ENCODE measurements at places on chromosomes 5 and 9.

- DNase-seq: no peak
Measured at GRCh38 chr5:53029608-53030007, 40.5 kb downstream of the ITGA2 start.

GRCh38 chr9:121895818-121896544 lies 197.1 kb downstream of the TTLL11 start:
- no peak for DNase-seq

DNA sequence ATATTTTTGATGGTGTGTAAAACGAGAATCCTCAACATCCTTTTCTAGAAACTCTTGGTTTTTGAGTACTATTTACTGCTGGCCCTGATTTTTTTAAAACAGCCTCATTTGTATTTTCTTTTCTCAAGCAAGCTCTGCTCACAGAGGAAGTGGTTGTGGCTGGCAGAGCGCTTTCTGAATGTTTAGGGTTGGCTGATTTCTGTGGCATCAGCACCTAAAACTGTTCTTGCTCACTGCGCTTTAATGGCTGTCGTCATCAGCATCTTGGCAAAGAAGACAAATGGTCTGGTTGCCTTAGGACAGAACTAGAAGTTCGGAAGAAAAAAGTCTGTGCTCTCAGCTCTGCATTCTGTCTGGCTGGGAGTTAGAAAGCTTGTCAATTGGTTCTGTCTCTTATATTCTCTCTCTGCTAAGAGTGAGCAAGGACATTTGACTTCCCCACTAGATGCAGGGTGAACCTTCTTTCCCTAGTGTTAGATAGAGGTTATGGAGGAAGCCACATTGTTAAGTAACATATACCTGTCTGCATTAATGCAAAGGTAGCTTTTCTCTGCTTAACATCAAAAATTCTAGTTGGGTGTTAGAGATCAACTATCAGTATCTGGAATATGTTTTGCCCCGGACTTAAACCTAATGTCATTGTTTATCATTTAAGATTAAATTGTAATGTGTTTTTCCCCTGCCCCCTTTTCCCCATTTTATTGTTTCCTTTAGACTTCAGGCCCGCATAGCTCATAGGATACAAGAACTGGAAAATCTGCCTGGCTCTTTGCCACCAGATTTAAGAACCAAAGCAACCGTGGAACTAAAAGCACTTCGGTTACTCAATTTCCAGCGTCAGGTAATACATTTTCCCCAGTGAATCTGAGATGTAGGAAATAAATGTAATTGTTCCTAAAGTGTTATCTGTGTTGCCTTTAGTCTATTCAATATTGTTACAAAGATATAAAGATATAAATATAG lies 39.0 kb downstream of the SMARCA2 start:
- peak; percentile 30 for DNase-seq

DNA sequence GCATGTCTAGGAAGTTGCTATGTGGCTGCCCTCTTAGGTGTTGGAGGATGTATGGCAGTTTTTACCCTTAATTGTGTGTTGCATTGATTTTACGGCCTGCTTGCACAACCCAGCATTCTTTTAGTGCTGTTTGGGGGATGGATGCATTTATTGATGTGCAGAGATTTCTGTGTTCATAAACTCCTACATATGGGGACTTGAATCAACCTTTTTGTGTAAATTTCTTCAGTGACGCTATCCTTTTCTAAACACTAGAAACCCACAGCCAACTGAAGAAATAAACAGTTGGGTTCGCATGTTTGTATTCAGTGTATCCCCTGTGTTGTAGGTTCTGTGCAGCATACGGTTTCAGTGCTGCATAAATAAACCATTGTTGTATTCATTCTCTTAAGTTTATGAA lies 263.7 kb downstream of the RASEF start:
- DNase-seq: no peak

- no peak for DNase-seq
Measured at GRCh38 chr5:112552216-112552615, 133.1 kb upstream of the EPB41L4A start.

DNA sequence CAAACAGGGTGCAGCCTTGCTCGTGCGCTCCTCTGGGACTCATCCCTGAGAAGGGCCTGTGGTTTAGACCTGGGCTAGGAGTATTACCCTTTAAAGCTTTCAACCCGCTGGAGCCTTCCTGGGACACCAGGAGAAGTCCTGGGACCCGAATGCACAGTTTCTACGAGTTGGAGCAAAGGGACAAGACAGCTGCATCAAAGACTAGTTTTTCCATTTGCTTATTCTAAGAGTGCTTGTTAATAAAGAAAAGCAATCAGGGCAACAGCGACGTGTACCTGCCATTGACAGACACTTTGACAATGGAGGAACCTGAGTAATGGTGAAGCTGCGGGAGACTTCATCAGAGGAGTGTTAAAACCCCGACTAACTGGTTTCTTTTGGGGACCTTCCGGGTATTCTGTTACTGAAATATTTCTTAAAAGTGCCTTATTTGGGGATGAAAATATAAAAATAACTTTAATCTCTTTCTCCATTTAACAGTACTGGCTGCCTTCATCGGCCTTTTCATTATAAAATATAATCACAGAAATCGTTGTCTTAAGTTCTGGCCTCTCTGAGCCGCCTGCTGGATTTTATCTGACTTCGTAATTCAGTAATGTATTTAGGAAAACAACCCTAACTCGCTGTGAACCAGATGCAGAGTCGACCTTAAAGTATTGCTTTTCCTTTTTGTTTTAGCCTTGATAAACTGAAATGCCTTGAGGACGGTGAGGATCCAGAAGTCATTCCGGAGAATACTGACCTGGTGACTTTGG lies 732 bp downstream of the SNAPC3 start:
- no peak for DNase-seq

GRCh38 chr9:124652615-124653393 lies 118.3 kb downstream of the NR6A1 start:
- no peak for DNase-seq

DNA sequence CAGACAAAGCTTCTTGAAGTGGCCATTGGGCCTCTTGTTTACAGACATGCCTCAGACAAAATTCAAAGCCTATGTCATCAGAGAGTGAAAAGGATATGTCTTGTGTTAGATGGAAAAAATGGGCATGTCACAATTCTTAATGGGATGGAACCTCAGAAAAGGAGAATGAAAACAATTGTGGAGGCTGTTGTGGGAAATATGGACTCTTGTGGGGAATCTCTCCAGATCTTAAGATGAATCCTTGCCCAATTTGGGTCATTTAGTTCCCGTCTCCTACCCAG lies 19.5 kb downstream of the SLC22A5 start:
- DNase-seq: no peak

DNA sequence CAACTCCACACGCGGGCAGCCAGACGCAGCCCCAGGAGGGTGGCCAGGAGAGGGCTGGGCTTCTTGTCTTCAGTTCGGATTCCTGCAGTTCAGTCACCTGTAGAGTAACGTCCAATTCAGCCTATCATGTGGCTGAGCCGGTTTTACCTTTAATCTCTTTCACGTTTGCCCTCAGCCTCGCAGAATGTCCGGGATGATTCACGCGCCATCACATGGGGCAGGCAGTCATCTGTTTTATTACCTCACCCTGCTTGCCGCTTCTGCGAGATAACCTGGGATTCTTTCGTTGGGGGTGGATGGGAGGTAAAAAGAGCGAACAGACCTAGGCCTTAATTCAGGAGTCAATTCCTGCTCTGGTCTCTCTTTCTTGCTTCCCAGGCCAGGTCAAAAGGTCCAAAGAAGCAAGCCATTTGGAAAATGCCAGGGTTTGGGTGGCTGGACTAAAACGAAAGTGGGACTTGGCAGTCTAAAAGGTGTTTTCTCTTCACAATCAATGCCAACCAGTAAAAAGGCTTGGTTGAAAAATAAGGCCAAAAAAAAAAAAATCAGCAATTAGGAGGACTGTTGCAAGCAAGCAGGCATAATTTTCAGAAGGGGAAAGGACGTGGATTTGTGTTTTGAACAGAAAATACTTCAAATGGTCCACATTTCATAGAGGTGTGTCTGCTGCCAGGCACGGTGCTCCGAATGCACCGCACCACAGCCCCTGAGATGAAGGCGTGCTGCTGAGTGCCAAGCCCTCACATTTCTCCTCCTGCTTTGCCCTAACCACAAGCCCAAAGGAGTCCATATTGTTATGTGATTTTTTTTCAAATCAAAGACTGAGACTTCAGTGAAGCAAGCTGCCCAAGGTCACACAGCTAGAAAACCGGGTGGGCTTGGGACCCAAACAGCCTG lies 2.8 kb upstream of the WWC1 start:
- DNase-seq: no peak

- no peak for DNase-seq
Measured at GRCh38 chr5:32163785-32164184, 10.3 kb downstream of the GOLPH3 start.

DNA sequence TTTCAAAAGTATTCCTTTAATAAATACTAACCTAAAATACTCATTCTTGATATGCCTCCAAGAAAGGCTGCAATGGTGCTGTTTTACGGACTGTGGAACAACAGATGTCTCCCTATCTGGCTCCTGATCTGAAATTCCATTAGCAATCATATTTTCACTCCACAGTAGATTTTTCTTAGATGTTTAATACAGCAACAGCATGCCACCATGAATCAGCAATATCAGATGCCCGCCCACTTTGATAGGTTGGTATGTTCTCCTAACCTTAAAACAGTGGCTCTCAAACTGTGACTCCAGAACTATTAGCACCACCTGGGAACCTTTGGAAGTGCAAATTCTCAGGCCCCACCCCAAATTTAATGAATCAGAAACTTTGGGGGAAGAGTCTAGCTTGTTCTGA lies 110.2 kb downstream of the MLLT3 start:
- no peak for DNase-seq

DNA sequence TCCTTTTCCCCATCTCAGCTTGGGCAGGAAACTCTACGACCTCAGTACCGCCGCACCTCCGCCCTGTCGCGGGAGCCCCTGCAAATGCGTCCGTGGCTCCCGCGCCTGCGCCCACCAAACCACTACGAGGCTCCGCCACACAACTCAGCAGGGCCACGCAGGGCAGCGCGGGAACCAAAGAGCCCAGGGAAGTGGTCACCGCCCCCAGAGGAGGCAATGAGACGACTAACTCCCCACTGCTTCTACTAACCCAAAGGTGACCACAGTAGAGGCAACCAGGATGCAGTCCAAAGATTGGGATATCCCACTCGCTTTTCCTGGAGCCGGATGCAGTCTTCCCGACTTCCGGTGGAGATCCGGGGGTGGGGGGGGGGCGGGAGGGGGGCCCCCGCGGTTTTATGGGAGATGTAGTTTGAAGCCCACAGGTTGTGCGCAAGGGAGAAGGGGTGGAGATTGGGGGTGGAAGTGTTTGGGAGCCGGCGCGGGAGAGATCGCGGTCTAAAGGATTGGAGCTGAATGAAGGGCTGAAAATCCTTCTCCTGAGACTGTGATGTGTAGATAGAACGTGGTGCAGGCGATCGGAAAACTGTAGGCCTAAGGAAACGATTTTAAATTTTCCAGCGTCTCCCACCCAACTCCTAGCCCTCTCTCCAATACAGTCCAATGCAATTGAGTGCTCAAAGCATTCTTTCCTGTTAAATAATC lies at the start of gene NUDT12:
NUDT12 (minus strand) TSS at position 337 of the 705 bp plus-strand sequence. CDS start 2,541 bp downstream, outside the sequence.
- DNase-seq: peak; percentile 2

- no peak for DNase-seq
Measured at GRCh38 chr5:143065185-143065965, 295.2 kb downstream of the ARHGAP26 start.

DNA sequence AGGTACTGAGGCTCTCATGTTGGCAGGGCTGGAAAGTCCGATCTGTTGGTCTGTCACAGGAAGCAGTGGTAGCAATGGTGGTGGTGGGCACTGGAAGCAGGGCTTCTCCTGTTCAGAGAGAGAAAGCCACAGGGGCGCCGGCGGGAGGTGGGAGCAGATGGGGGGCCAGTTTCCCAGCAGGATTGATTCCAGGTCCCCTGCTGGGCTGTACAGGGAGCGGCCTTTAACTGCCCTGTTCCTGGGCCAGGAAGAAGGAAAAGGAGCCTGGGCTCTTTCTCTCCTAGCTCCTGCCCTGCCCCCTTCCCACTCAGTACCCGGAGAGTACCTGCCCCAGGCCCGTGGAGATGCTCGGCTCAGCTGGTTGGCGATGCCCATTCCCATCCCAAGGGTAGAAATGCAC lies 2.6 kb upstream of the DAB2IP start:
- no peak for DNase-seq

- no peak for DNase-seq
Measured at GRCh38 chr9:128169925-128170324, 9.9 kb downstream of the BBLN start.

GRCh38 chr9:112581469-112582176 lies 95.0 kb downstream of the KIAA1958 start:
- DNase-seq: no peak

- no peak for DNase-seq
Measured at GRCh38 chr9:129725795-129726251, 27.0 kb downstream of the PTGES start.

DNA sequence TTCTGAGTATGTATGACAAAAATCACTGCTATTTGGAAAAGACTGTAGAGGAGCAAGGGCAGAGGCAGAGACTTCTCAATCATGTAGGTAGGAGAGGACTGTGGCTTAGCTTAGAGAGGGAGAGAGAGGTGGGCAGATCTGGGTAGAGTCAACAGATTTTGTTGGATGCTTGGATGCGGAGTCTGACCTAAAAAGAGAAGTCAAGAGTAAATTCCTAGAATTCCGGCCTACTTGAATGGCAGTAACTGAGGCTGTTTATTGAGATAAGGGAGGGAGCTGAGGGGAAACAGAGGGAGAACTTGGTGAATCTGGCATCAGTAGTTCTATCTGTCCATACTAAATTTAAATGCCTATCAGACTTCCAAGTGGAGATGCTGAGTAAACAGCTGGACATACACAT lies 2.4 kb downstream of the TICAM2 start:
- DNase-seq: no peak

- no peak for DNase-seq
Measured at GRCh38 chr5:76400466-76400865, 2.6 kb upstream of the IQGAP2 start.

DNA sequence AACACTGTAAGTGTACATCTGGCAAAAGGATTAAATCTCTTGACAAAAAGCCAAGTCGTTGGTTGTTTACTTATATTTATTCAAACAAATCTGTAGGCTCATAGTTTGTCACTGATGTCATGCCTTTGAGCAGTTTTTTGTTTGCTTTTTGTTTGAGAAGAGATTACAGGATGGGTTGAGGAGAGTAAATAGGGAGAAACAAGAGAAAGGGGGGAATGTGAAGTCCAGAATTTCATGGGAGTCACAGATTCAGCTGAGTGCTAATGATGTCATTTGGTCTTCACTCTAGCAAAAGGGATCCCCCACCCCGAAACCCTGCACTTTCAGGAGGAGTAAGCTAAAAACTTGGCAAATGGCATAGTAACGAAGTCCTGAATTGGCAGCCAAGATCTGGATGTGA lies 337.4 kb downstream of the GLIS3 start:
- no peak for DNase-seq

DNA sequence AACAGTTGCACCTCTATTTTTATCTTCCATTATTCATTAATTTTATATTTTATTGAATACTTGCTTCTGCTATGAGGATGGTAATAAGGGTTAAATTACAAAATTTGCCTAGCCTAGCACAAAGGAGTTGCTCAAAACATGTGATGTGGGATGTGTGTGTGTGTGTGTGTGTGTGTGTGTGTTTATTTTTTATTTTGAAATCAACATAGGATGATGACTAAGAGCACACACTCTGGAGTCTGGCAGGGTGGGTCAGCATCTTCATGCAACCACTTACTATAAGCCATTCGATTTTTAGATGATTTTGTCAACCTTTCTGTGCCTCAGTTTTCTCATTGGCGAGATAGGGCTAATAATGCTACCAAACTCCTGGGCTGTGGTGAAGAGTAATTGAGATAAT lies 57.7 kb upstream of the MAMDC2 start:
- no peak for DNase-seq
